ENCODE measurements at places on chromosomes 2 and 18. TPM values are rescaled to one million over a fixed set of nuclear protein-coding genes. Genes with fewer than 3 reads are reported as not detected.

PLCD4 gene
- total RNA-seq = 2.2 TPM

- peak; percentile 73 for DNase-seq
These were observed 278.9 kb downstream of the PRKCE start for GRCh38 chr2:45930396-45930792.

SERPINB4 gene
- total RNA-seq = not detected

DNA sequence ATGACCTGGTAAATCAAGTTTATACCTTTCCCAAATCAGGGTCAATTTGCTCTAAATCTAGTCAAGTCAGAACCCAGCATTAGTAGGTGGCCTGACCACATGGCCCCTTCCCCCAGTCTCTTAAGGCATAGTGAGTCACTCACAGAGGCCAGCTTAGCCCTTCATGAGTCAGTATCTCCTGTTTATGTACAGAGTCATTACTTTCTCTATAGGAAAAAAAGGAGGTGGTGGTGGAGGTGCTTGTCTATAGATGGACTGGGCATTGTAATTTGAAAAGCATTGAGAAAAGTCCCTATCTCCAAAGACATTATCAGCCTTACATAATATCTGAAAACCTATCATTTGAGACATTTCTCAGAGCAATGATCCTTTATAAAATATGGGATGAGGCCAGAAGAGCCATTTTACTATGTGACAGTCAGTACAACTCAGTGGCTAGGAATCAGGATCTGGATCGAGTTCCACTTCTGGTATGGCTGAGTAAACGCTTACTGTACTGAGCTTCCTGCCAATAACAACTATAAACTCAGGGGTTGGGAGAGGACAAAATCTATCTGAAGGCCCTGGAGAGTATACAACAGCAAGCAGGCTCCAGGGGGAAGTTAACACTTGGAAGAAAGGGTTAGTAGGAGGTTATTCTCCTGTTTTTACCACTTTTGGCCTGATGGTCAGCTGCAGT lies 22.5 kb upstream of the SIGLEC15 start:
- peak; percentile 95 for DNase-seq

GRCh38 chr2:229712136-229712535 lies 2.2 kb downstream of the DNER start:
- peak; percentile 18 for DNase-seq

- DNase-seq = no peak
These were observed 146.3 kb upstream of the LMAN1 start for GRCh38 chr18:59505356-59505755.

DNA sequence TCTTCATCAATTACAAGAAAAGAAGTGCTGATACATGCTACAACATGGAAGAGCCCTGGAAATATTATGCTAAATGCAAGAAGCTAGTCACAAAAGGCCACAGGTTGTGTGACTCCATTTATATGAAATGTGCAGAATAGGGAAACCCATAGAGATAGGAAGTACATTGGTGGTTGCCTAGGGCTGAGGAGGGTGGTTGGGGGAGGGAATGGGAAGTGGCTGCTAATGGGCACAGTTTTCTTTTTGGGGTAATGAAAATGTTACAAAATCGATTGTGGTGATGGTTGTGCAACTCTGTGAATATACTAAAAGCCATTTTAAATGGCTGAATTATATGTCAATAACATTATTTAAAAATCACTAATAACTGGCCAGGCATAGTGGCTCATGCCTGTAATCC lies 24.3 kb upstream of the RESP18 start:
- no peak for DNase-seq

DNA sequence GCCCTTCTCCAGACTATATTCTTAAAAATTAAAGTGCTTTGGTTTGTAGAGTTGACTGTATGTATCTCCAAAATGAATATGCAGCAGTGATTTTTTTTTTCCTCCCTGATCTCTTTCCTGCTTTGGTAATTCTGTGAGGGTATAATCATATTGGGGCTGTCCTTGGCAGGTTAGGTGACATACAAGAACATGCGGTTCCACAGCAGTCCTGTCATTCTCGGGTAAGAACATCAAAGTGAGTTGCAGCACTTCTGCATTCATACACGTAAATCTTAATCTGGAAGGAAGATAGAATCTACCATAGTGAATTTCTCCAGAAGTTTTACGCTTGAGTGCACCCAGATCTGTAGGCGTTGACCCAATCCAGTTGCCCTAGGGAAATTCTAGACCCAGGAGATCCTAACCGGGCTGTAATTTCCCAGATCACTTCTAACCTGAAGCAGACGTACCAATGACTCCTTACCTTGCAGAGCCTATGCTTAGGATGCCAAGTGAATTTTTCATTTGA lies 109.4 kb downstream of the PRPF40A start:
- no peak for DNase-seq

DNA sequence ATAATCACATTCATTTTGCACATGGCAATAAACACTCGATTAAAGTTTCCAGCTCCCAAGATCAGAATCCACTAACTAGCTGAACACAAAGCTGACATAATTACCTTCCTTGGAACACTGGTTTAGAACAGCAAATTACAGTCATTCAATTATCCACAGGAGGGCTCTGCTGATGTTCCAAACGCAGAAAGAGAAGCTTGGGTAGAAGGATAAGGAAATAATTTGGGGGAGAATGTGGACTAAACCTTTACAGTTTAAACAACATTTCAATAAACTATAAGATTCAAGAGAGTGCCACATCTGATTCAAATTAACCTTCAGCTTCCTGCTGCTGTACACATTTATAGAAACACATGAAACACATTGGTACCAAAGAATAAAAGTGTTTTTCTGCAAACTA lies 67.8 kb upstream of the ARL4C start:
- DNase-seq = peak; percentile 53

GRCh38 chr2:161019311-161019710 lies 140.9 kb upstream of the TANK start:
- peak; percentile 44 for DNase-seq

- no peak for DNase-seq
These were observed 201.1 kb downstream of the SP3 start for GRCh38 chr2:173764094-173764493.

ZSWIM2 gene
- not detected for total RNA-seq

GRCh38 chr18:61435064-61435652 lies 101.9 kb downstream of the CDH20 start:
- DNase-seq = peak; percentile 4

DNA sequence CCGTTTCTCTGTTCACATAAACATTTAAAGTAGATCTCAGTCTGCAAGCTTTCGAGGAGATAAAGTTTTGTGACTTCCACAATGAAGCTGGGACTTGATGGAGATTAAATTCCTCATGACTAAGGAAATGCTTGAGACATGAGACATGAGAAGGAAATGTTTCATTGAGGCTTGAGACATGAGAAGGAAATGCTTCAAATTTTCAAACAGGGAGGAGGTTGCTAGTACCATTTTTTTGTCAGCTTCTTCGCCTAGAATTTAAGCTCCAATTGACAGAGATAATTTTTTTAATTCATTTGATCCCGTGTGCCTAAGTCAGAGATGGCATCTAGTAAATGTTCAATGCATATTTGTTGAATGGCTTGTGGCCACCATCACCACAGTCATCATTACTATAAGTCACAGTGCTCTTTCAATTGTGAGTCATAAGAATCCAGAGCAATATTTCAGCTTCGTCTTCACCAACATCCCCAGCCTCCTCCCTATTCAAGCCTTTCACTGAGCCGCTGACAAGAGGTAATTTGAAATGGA lies 543 bp upstream of the MARCHF4 start:
- peak; percentile 62 for DNase-seq

GRCh38 chr2:163713534-163714311 lies 22.1 kb downstream of the FIGN start:
- DNase-seq = no peak

DNA sequence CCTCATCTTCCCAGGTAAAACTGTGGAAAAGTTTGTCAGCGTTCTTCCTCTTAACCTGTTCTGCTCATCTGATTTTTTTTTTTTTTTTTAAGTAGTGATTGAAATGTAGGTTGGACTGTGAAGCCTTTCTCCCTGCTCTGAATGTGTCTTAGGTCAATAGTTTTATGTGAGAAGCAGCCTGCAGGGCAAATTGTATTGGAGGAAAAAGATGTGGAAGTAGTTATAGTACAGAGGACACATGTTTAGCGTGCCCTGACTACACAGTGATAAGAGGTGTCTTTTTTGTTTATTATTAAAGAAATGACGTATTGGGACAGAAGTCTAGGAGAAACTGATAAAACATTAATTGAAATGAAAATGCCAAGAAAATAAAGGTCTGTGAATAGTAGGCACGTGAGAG lies 1.5 kb downstream of the MTA3 start:
- DNase-seq = no peak

- DNase-seq = no peak
These were observed 15.8 kb upstream of the FEZ2 start for GRCh38 chr2:36613801-36614200.

DNA sequence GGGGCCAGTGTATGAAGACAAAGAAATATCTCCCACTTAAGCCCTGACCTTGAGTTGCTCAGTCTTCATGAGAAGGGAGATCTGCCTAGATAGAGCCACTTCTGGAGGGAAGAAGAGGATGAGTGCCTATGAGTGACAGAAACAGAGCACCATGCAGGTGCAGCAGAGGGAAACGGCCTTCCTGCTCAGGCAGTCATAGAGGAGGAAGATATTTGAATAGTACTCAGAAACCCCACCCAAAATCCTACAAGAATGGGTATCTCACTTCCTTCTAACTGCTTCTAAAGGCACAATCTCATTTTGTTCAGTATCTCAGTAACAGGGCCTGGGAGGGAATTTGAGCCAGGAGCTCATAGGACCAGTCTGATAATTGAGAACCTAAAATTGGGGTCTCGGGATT lies 339.3 kb downstream of the ALK start:
- DNase-seq = no peak

CNNM4 gene
- 3.9 TPM for total RNA-seq
